CD4-positive, alpha-beta T cell treated with Interleukin-12 subunit alpha and Interleukin-12 subunit beta, for 1 hour (primary cell): ENCODE measurements at places on chromosomes 13 and 19.
A peak's percentile ranks its signal among the peaks of the same experiment; 100 is the strongest.

- DNase-seq: no peak
Measured at GRCh38 chr13:57212989-57213388, 46.0 kb downstream of the PRR20E start.

DNA sequence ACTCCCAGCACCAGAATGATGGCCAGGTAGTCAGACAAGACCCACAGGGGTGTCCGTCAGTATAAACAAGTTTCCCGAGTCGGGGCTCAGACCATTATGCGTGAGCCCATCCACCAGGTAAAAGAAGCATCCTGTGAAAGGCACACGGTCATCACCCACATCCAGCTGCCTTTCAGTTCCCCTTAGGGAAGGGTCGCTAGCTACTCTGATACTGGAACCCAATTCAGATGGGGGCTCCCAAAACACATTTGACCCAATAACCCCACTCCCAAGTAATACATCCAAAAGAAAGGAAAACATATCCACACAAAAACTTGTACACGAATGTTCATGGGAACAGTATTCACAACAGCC lies 66.8 kb downstream of the STK24 start:
- DNase-seq: no peak

DNA sequence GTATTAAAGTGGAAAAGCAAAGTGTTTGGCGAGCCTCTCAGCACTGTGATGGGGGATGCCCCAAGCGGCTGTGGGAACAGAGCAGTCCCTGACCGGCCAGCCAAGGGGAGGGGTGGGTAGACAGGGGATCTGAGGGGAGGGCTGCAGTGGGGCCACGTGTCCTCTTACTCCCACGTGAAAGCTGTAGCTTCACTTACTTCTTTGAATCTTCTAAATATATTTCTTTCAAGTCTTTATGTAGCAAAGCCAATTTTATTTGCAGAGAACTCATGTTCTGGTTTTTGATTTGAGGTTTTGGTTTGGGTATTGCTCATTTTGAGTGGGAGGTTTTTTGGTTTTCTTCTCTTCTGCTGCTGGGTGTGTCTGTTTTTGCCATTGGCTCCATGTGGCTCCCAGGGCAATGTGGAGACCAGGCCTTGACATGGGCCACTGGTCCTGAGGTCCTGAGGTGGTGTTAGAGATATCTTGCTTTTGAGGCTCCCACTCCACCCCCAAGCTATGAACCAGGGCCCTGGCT lies 17.7 kb upstream of the OVOL3 start:
- no peak for DNase-seq

- DNase-seq: no peak
Measured at GRCh38 chr19:47514151-47514868, 553 bp downstream of the NAPA start.

DNA sequence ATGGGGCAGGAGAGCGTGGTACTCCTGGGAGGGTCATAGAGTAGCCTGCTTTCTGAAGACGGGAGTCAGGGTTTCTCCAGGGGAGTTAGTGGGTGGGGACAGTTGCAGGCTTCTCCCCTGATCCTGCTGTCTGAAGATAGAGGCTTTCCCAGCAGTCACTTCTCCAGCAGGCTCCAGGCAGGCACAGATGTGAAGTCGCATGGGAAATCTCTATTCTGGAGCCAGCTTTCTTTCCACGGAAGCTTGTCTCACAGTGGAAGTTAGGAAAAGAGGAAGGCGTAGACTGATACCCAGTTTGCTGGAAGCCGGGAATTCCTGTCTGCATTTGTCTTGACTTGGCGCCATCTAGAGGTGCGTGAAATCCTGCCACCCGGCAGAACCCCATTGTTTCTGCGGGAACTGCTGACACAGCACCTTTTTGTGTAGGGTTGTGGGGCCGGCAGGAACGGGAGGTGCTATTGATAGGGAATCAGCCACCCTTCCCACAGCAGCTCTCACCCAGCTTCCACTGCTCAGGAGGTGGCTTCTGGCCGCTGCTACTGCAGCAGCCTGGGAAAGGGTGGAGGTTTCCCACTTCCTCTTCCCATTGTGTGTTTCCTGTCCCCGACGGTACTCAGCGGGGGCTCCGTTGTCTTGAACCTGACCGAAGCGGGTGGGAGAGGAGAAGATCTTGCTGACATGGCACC lies 28.5 kb upstream of the NPAS1 start:
- DNase-seq: peak; percentile 70

DNA sequence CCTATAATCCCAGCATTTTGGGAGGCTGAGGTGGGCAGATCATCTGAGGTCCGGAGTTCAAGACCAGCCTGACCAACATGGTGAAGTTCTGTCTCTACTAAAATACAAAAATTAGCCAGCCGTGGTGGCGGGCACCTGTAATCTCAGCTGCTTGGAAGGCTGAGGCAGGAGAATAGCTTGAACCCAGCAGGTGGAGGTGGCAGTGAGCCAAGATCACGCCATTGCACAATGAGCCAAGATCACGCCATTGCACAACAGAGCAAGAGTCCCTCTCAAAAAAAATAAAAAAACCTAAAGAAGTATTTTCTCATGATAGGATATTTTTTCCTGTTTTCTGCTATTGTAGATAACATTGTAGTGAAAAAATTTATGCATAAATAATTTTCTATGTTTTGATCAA lies 13.3 kb downstream of the IFT88 start:
- no peak for DNase-seq

GRCh38 chr19:51457351-51458013 lies 772 bp downstream of the SIGLEC8 start:
- DNase-seq: no peak

GRCh38 chr13:75052616-75053015 lies 429.4 kb downstream of the TBC1D4 start:
- no peak for DNase-seq

- no peak for DNase-seq
Measured at GRCh38 chr13:67226696-67227095, 3.4 kb downstream of the PCDH9 start.

DNA sequence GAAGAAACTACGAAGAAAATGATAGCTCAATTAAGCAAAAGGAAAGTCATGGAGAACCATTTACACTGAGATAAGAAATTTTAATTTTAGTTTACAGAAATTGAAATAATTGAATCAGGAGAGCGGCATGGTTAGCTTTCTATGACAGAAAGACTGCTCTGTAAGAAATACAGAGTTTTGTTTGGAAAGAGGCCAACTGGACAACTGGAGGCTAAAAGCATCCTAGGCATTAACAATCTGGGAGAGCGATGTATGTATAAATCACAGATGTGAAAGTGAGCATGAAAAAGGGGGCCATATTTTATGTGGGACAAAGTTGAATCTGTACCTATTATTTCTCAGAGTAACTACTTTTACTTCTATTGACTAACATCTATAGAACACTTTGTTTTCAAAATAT lies 1608.8 kb upstream of the PCDH20 start:
- DNase-seq: no peak

GRCh38 chr13:113275387-113275786 lies 21.7 kb upstream of the LAMP1 start:
- peak; percentile 33 for DNase-seq

DNA sequence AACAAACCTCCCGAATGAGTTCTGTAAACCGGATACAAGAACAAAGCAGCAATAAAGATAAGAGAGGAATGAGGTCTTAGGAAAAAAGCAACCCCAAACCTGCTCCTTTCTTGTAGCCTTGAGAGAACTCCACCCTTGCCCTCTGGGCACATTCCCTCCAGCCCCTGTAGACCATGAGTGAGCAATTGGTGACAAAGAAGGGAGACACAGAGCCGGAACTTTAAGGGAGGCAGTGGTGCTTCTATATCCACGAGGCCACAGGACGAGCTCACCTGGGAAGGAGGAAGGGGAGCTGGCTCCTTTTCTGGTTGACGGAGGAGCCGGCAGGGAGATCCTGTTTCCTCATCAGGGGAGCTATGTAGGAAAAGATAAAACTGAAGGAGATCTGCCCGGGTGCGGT lies 13.0 kb downstream of the BRME1 start:
- no peak for DNase-seq

- no peak for DNase-seq
Measured at GRCh38 chr19:45824531-45825262, 9.6 kb upstream of the RSPH6A start.

DNA sequence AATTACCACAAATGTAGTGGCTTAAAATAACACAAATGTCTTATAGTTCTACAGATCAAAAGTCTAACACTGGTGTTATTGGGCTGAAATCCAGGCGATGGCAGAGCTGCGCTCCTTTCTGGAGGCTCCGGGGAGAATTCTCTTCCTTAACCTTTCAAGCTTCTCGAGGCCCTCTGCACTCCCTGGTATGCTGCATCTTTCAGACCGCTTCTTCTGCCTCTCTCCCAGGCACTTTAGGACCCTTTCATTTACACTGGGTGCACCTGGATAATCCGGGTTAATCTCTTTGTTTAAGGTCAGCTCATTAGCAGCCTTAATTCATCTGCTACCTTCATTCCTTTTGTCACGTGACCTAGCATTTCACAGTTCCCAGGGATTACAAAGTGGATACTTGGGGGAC lies 211.3 kb upstream of the RFC3 start:
- no peak for DNase-seq

GRCh38 chr19:18768046-18768771 lies 22.9 kb downstream of the COMP start:
- DNase-seq: no peak

- peak; percentile 21 for DNase-seq
Measured at GRCh38 chr13:48158290-48158689, 63.4 kb upstream of the MED4 start.

GRCh38 chr13:108572782-108573211 lies 56.6 kb upstream of the MYO16 start:
- DNase-seq: no peak

DNA sequence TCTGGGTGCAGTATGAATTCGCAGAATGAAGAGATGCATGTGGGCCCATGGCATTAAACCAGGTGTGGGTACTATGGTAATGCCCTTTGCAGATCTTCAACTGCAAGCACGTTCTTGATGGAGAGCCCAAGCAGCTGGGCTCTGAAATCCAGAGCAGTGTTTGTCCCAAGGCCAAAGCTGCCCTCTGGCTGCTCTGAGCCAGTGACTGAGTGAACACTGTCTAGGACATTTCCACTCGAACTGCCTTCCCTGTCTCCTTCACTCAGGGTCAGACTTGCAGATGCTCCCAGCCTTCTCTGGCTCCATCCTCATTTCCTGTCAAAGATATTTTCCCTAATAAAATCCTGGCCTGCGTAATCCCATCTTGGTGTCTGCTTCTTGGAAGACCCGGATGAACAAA lies 80.2 kb upstream of the GJB6 start:
- DNase-seq: no peak

DNA sequence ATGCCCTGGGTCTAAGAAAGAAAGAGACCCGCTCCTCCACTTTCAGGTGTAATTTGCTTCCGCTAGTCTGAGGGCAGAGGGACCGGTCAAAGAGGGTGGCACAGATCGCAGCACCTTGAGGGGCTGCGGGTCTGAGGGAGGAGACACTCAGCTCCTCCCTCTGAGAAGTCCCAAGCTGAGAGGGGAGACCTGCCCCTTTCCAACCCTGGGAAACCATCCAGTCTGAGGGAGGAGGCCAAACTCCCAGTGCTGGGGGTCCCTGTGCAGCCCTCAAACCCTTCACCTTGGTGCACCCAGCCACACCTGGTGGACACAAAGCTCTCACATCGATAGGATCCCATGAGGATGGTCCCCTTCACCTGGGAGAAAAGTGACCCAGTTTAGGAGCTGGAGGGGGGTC lies 13.0 kb downstream of the MISP start:
- no peak for DNase-seq

- no peak for DNase-seq
Measured at GRCh38 chr13:32471187-32471922, 43.4 kb upstream of the N4BP2L1 start.

DNA sequence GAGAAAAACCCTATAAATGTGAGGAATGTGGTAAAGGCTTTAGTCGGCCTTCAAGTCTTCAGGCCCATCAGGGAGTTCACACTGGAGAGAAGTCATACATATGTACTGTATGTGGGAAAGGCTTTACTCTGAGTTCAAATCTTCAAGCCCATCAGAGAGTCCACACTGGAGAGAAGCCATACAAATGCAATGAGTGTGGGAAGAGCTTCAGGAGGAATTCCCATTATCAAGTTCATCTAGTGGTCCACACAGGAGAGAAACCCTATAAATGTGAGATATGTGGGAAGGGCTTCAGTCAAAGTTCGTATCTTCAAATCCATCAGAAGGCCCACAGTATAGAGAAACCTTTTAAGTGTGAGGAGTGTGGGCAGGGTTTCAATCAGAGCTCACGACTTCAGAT lies 11.7 kb downstream of the ZNF226 start:
- DNase-seq: no peak

DNA sequence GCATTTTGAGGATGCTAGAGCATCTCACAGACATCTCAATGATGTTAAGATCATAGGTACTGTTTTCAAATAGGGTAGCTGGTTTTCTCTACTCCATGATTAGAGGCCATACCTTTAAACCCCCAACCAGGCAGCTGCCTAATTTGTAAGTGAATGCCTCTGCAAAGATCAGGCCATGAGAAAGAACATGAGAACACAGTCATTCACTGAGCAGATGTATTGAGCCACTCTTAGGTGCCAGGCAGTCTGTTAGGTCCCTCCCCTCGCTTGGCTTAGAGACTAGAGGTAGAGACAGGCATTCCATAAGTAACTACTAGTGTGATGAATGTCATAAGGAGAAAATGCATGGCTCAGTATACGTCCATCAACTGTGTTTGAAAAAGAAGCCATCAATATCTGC lies 410.0 kb downstream of the FGF9 start:
- no peak for DNase-seq

DNA sequence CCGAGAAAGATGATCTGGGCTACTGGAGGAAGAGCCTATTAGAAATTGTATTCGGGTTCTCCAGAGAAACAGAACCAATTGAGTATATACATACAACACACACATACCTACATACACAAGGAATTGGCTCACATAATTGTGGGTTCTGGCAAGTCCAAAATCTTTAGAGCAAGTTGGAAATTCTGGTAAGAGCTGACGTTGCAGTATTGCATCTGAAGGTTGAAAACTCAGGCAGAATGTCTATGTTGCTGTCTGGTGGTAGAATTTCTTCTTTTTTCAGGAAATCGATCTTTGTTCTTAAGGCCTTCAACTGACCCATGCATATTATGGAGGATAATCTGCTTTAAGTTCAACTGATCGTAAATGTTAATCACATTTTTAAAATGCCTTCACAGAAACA lies 15.5 kb upstream of the OLFM4 start:
- DNase-seq: no peak

- DNase-seq: no peak
Measured at GRCh38 chr13:30615481-30615865, 2.2 kb upstream of the USPL1 start.

- DNase-seq: no peak
Measured at GRCh38 chr13:43749503-43749902, 37.3 kb downstream of the ENOX1 start.

- DNase-seq: no peak
Measured at GRCh38 chr19:52679598-52679997, 41.4 kb upstream of the ZNF83 start.
